ENCODE measurements at places on chromosomes 13 and 19. TPM values are rescaled to one million over a fixed set of nuclear protein-coding genes. Genes with fewer than 3 reads are reported as not detected.

The S1PR5 gene
- not detected for total RNA-seq

The MAP4K1 gene
- 0.56 TPM for total RNA-seq

The P2RY11 gene
- total RNA-seq, result 43.1 TPM

The PCDH8 gene
- total RNA-seq, result not detected

The TMEM238 gene
- 10.6 TPM for total RNA-seq

The KLC3 gene
- 3.9 TPM for total RNA-seq

The ZNF221 gene
- 1.2 TPM for total RNA-seq

- no peak overlapping the region for H3K4me3 ChIP-seq
- DNase-seq, result no peak
- no peak overlapping the region for H3K27ac ChIP-seq
- H3K4me1 ChIP-seq, result no peaks in the 10 kb centered on the region
Measured at GRCh38 chr13:28585561-28585960, 73.4 kb upstream of the POMP start.

- no peaks in the 10 kb centered on the region for H3K4me1 ChIP-seq
- H3K27ac ChIP-seq, result peak overlapping the region; percentile 75
- no peak overlapping the region for H3K4me3 ChIP-seq
- peaks cover 14% of the 10 kb centered on the region for H3K36me3 ChIP-seq
- H3K27me3 ChIP-seq, result no peaks in the 10 kb centered on the region
Measured at GRCh38 chr19:11238041-11238440, 1.4 kb upstream of the ANGPTL8 start.

DNA sequence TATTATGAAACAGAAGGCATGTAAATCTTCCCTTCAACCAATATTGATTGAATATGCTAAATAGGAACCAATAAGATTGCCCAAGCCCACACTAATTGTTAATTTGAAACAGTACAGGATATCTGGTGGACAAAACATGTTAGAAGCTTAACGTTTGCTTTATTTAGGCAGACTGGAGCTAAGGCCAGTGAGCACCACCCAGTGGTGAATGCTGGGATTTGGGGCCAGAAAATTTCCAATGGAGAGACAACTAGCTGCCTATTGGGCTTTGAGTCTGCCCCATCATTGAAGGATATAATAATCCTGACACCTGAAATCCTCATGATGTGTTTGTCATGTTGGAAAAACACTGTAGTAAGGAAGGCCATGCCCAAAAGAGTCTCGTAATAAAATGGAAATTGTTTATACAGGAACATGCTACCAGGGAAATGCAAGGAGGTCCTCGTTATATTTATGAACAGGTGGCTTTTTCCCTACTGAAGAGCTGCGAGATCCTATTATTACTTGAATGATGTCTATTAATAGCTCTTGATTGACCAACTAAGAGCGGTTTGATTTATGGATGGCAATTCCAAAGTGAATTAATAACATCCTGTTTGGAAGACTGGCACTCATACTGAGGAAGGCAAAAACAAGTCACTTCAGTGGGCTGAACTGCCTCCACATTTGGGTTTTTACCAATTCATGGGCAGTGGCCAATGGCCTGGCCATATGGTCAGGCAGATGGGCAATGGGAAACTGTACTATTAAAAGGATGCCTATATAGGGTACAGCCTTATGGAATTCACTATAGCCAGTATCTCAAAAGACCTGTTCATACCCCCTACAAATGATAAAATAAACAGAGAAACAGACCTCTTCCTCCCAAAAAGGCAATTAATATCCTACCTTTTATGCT lies 8.7 kb downstream of the SIGLECL1 start:
- no peaks in the 10 kb centered on the region for H3K4me1 ChIP-seq
- no peak overlapping the region for H3K27ac ChIP-seq
- no peaks in the 10 kb centered on the region for H3K36me3 ChIP-seq
- peak; percentile 28 for DNase-seq
- H3K27me3 ChIP-seq, result no peaks in the 10 kb centered on the region
- H3K4me3 ChIP-seq, result no peak overlapping the region

- DNase-seq, result peak; percentile 49
- no peaks in the 10 kb centered on the region for H3K36me3 ChIP-seq
- no peaks in the 10 kb centered on the region for H3K27me3 ChIP-seq
- no peaks in the 10 kb centered on the region for H3K4me1 ChIP-seq
- no peak overlapping the region for H3K27ac ChIP-seq
Measured at GRCh38 chr13:103067751-103068555, 1.7 kb upstream of the SLC10A2 start.

DNA sequence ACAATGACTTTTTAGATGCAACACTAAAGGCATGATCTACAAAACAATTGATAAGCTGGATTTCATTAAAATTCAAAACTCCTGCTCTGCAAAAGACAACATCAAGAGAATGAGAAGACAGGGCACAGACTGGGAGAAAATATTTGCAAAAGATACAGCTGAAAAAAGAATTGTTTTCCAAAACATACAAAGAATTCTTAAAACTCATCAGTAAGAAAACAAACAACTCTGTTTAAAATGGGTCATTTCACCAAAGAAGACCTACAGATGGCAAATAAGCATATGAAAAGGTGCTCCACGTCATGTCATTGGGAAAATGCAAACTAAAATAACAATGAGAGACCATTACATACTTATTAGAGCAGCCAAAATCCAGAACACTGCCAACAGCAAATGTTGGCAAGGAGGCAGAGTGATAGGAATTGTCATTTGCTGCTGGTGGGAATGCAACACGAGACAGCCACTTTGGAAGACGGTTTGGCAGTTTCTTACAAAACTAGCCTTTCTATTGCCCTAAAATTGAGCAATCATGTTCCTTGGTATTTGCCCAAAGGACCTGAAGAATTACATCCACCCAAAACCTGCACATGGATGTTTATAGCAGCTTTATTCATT lies 39.2 kb downstream of the FLT1 start:
- no peaks in the 10 kb centered on the region for H3K36me3 ChIP-seq
- no peaks in the 10 kb centered on the region for H3K4me1 ChIP-seq
- H3K27ac ChIP-seq, result no peak overlapping the region
- DNase-seq, result peak; percentile 14
- no peak overlapping the region for H3K4me3 ChIP-seq

GRCh38 chr13:39587939-39588338 lies 15.1 kb downstream of the LHFPL6 start:
- H3K36me3 ChIP-seq, result no peaks in the 10 kb centered on the region
- H3K4me3 ChIP-seq, result no peak overlapping the region
- no peak for DNase-seq
- H3K27me3 ChIP-seq, result no peaks in the 10 kb centered on the region
- no peak overlapping the region for H3K27ac ChIP-seq

DNA sequence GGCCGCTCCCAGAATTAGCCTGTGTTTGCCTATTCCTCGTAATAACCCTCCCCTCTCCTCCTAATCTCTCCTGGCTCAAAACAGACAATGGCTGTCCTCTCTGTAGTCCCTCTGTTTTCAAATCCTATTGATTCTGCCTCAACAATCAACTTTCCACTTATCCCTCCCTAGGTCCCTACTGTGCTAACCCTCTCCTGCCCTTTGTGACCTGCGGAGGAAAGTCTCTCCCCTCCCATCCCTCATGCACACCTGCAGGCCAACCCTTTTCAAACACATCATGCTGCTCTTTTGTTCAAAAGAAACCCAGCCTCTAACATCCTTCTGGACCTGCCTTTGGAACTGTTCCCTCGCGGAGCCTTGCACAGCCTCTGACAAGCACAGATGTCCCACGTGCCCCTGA lies 37.3 kb downstream of the CILP2 start:
- no peaks in the 10 kb centered on the region for H3K36me3 ChIP-seq
- H3K27me3 ChIP-seq, result no peaks in the 10 kb centered on the region
- no peak overlapping the region for H3K4me3 ChIP-seq
- no peaks in the 10 kb centered on the region for H3K4me1 ChIP-seq

DNA sequence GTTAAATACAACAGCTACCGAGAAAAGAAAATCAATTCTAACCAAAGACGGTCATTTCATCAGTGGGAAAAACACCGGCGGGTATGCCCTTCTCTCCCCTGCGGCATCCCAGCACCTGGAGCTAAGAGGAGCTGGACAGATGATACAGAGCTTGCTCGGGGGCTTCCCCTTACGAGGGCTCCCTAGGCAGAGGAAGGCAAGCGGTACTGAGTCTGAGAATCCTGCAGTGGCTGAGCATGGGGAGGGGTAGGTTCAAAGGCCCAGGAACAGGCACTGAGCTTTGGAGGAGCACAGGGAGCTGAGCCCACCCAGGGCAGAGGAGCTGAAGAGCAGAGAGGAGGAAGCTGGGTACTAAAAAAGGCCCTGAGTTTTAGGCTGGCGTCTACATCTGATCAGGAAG lies 12.7 kb downstream of the STK24 start:
- H3K4me1 ChIP-seq, result peaks cover 44% of the 10 kb centered on the region
- no peak overlapping the region for H3K27ac ChIP-seq
- H3K36me3 ChIP-seq, result peaks cover 21% of the 10 kb centered on the region
- no peak for DNase-seq
- H3K27me3 ChIP-seq, result no peaks in the 10 kb centered on the region
- H3K4me3 ChIP-seq, result no peak overlapping the region

DNA sequence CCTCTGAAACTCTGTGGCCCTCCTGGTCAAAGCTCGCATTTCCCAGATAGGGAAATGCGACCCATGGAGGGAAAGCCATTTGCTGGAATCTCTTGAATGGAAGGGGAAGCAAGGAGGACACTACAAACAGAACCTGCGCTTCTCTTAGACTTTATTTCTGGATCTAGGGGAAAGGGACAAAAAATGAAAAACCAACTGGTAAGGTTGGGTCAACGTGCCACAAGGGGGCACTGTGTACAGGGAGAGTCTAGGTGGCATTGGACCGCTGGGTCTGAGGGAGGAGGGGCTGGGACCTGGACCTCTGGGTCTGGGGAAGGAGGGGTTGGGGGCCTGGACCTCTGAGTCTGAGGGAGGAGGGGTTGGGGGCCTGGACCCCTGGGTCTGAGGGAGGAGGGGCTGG lies 5.0 kb downstream of the KLK4 start:
- H3K27ac ChIP-seq, result no peak overlapping the region
- no peaks in the 10 kb centered on the region for H3K4me1 ChIP-seq
- no peak overlapping the region for H3K4me3 ChIP-seq
- H3K36me3 ChIP-seq, result no peaks in the 10 kb centered on the region
- H3K27me3 ChIP-seq, result peaks cover 24% of the 10 kb centered on the region
- peak; percentile 44 for DNase-seq

DNA sequence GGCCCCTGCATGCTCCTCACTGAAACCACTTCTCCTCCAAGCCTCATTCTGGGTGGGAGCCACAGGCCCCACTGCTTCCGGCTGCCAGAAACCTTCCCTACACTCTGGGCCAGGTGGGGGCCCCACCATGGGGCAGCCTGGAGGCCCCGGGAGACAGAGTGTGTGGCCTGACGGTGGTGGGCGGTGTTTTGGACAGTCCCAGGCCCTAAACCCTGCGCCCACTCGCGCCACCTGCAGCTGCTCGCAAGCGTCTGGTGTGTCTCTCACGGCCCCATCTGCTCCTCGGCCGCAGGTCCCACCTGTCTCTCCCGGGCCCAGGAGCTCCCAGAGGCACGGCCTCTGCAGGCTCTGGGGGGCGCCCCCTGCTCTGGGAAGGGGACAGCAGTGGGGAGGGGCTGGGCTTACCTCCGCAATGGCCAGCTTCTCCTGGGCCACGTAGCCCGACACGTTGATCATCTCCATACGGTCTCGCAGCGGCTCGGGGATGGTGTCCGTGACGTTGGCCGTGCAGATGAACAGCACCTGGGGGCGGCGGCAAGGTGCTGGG lies 5.6 kb downstream of the RPL36 start:
- no peak overlapping the region for H3K27ac ChIP-seq
- peaks cover 85% of the 10 kb centered on the region for H3K36me3 ChIP-seq
- H3K4me3 ChIP-seq, result no peak overlapping the region
- H3K4me1 ChIP-seq, result no peaks in the 10 kb centered on the region
- DNase-seq, result no peak

Data from MCF 10A (cell line).